Stimulated activated CD4-positive, alpha-beta T cell treated with anti-CD3 and anti-CD28 coated beads, Interleukin-12 subunit alpha, Interleukin-12 subunit beta, amount 100 ng/mL, for 48 hours (primary cell): ENCODE measurements at places on chromosomes 5 and 9.

- DNase-seq: no peak
Observed at GRCh38 chr5:73437777-73438644, 10.6 kb downstream of the FOXD1 start.

- no peak for DNase-seq
Observed at GRCh38 chr9:1875251-1875851, 139.8 kb upstream of the SMARCA2 start.

GRCh38 chr9:91044354-91044753 lies 242.7 kb downstream of the SYK start:
- DNase-seq: no peak

- no peak for DNase-seq
Observed at GRCh38 chr9:18474783-18475182, 830 bp downstream of the ADAMTSL1 start.

DNA sequence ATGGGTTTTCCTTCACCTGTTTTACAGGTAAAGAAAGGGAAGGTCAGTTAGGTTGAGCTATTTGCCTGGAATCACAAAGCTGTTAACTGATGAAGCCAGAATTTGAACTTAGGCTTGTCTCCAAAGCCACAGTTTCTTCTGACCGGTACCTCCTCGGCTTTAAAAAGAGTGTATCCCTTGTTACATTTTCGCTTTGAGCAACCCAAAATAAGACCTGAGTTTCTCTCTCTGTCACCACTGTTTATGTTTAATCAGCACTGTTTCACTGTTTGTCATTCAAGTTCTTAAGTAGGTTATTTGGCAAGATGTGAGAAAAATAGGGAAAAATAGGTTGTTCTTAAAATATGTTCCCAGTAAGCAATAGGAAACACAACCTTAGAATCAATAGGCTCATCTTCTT lies 84.6 kb downstream of the VCAN start:
- no peak for DNase-seq

DNA sequence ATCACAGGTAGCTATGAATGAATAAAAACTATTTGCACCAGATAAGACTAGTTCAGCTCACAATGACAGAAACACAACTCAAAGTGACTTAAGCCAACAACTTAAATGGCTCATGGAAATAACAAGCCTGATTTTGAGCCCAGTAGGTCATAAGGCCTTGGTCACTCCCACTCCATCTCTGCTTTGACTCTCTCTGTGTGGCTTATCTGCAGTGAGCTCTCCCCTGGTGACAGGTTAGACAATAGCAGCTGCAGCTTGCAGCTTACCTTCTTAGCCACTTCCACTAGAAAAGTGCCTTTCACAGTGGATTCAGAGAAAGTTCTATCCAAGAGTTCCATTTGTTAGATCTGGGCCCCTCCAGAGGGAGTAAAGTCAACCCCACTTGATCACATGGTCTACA lies 315.7 kb downstream of the RAB3C start:
- DNase-seq: no peak

- no peak for DNase-seq
Observed at GRCh38 chr5:153598099-153598498, 107.6 kb downstream of the GRIA1 start.

- no peak for DNase-seq
Observed at GRCh38 chr5:141725891-141726290, 43.9 kb upstream of the ARAP3 start.

DNA sequence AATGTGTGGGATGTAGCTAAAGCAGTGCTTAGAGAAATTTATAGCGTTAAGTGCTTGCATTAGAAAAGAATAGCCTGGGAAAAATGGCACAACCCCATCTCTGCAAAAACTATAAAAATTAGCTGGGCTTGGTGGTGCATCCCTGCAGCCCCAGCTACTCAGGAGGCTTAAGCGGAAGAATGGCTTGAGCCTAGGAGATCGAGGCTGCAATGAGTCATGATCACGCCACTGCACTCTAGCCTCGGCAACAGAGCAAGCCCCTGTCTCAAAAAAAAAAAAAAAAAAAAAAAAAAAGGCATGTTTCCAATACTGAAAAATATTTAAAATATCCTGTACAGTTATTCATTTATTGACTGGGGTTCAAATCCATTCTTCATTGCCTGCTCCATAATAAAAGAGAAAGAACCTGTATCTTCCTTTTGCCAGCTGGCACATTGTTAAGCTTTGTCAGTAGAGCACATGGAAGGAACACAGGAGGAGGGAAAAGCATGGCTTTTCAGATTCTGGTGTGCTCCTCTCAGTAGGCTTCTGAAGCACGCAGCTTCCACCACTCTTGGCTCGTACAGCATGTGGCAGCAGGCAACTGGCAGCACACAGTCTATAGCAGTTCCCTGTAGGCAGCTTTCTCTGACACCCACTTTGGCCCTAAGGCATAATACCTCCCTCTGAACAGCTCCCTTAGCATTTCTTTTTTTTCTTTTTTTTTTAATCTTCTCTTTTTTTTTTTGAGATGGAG lies 73.5 kb downstream of the TRIM36 start:
- no peak for DNase-seq

DNA sequence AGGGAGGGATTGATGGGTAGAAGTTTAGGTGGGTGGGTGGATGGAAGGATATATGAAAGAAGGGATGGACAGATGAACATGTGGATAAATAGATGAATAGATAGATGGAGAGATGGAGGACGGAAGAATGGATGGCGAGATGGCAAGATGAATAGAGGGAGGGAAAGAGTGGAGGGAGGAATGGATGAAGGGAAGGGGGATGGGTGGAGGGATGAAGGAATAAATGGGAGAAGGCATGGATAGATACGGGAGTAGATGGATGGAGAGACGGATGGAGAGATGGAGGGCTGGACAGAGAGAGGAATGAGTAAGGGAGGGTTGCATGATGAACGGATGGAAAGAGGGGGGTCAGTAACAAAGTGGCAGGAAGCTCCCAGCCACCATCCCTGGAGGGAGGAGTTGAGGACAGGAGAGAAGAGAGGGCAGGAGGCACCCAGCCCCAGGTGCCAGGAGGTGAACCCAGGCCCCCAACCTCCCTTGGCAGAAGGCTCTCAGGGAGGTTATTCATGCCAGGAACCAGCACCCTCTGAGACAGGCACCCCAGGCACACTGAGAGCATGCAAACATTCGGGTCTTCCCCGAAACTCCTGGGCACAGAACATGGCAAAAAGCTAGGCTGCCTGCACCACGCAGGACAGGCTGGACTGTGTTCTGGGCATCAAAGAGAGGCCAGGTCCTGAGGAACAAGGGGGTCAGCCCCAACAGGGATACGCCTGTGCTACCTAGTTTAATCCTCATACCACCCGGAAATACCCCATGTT lies 9.1 kb downstream of the SARDH start:
- no peak for DNase-seq

DNA sequence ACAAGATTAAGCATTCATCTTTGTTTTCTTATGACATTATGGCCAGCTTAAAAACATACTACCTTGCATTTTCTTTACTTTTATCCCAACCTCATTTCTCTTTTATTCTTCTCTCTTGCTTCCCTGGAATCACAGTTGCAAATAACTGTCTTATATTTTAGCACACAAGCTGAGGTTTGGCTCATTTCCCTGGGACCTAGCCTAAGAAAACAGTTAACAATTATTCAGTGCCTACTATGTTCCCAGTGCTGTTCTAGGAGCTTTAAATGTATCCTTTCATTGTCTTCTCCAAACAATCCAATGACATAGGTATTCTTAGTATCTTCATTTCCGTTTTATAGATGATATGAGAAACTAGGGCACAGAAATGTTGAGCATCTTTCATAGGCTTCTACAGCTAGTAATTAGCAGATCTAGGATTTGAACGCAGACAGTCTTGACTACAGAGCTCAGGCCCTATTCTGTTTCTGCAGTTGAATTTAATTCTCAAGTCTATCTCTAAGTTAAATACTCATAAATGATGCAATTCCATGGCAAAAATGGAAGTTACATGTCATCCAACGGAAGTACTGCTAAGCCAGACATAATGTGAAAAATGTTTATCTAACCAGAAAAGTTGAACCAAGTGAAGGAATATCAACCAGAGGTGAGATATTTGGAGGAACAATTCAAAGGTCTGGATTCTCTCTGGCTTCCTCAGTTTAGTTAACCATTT lies 52.3 kb upstream of the MTAP start:
- no peak for DNase-seq

- DNase-seq: no peak
Observed at GRCh38 chr9:88993871-88994460, 2.7 kb downstream of the S1PR3 start.

DNA sequence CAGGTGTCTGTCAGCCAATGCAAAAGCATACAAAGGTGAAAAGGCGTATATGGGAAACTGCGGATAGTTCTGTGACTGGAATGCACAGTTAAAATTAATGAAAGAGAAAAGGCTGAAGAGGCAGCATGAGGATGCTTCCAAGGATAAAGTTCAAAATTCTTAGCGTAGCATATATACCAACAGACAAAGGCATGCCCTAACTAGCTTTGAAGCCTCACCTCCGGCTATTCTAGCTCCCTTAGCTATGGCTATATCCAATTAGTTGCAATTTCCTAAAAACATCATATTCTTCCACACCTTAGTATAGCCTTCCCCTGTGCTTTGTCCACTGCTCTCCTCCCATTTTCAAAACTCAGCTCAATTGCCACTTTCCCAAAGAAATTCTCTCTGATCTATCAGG lies 1.4 kb upstream of the DNAJA1 start:
- DNase-seq: no peak

DNA sequence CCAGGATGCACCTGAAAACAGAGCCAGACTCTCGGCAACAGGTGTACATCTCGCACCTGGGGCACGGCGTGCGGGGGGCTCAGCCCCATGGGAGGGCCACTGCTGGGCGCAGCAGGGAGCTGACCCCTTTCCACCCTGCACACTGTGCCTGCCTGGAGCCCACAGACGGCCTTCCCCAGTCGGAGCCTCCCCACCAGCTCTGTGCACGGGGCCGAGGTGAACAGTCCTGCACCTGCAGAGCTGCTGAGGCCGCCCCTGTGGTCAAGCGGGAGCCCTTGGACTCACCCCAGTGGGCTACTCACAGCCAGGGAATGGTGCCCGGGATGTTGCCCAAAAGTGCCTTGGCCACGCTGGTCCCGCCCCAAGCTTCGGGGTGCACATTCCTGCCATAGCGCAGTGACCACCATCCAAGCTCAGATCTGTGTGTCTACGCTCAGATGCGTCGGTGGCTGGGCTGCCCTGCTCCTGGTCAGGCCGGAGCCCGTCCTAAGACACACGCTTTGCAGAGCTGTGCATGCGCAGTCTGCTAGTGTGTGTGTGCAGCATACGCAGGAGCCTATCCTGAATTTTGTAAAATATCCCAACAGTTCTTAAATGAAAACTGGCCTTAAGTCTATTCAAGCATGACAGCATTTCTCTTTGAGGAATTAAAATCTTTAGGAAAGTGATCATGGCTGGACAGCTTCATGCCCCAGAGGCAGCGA lies 8.4 kb upstream of the EXOC3 start:
- no peak for DNase-seq

GRCh38 chr5:126003309-126003708 lies 419.9 kb upstream of the GRAMD2B start:
- no peak for DNase-seq

GRCh38 chr9:130599625-130600024 lies 20.2 kb downstream of the FUBP3 start:
- DNase-seq: no peak

DNA sequence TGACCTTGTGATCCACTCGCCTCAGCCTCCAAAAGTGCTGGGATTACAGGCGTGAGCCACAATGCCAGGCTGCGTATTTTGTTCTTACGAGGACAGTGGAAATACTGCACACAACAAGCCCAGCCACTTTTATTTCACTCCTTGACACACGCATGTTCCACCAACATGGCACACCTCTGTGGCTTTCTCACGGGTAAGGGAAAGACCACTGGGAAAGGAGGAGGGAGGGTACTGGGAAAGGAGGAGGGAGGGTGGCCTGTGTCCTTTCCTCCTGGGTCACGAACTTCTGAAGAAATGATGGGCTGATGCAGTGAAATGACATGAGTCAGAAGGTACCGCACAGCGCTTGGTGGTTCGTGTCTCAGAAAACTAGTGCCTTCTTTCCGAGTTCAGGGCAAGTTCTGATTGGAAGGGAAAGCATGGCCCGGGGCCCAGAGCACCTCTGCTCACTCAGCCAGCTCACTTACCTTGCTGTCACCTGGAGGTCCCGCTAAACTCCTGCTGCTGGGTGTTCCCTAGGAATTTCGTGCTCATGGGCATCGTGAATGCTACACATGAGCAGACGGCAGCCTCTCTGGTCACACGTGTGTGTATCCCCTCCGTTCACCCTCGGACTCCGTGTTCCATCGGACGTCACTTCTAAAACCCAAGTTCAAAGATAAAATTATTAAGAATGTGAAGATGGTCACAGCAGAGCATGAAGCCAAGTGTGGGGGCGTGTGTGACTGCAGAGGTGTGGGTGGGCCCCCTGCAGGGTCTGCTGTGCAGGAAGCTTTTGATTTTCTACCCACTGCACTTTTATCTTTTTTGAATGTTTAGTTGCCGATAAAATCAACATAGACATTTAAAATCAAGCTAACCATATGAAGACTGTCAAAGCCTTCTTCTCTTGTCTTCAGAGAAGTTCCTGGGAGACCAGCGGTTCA lies 42.9 kb downstream of the LAMC3 start:
- no peak for DNase-seq

DNA sequence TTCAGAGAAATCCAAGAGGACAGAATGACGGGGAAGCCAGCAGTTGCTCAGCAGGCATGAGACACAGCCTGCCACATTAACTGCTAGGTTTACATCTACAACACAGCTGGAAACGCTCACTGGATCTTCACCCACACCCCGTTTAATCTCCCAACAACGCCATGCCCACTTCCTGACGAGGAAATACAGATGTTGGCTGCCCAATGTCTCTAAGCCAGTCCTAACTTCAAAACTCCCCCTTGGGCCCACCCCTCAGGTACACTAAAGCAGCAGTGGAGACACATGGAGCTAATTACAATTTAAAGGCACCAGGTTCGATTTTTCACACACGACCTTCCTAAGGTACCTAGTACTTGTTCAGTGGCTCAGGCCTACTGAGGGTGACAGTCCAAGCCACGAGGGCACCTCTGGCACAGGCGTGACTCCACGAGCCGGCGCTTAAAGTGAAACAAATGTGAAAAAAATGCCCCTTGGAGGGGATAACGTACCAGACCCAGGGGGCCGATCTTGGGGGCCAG lies 904 bp downstream of the RPL12 start:
- no peak for DNase-seq

- no peak for DNase-seq
Observed at GRCh38 chr9:98808411-98808815, 943 bp downstream of the GALNT12 start.

GRCh38 chr5:66875315-66875714 lies 279.1 kb downstream of the MAST4 start:
- DNase-seq: no peak

GRCh38 chr5:33944543-33945132 lies 8.5 kb downstream of the RXFP3 start:
- DNase-seq: no peak
